Pancreas (tissue), 10 donors: ENCODE measurements at places on chromosomes 11 and 22. TPM values are rescaled to one million over a fixed set of nuclear protein-coding genes. Genes with fewer than 3 reads are reported as not detected.

The ABCC8 gene
- total RNA-seq: 57.3 TPM

GRCh38 chr22:22812031-22812905, 75.3 kb upstream of the IGLL5 start:
- no peak for DNase-seq

- DNase-seq: no peak
These were observed 16.1 kb upstream of the SEC14L4 start for GRCh38 chr22:30521368-30522156.

GRCh38 chr11:100232006-100232405, 455.1 kb upstream of the ARHGAP42 start:
- no peak for DNase-seq

- DNase-seq: no peak
These were observed 5.4 kb downstream of the RNF121 start for GRCh38 chr11:71934213-71934612.

GRCh38 chr11:65857500-65857852, 504 bp downstream of the CFL1 start:
- peak; percentile 87 for DNase-seq

- peak; percentile 17 for DNase-seq
These were observed 22.1 kb upstream of the MMP7 start for GRCh38 chr11:102552447-102553194.

DNA sequence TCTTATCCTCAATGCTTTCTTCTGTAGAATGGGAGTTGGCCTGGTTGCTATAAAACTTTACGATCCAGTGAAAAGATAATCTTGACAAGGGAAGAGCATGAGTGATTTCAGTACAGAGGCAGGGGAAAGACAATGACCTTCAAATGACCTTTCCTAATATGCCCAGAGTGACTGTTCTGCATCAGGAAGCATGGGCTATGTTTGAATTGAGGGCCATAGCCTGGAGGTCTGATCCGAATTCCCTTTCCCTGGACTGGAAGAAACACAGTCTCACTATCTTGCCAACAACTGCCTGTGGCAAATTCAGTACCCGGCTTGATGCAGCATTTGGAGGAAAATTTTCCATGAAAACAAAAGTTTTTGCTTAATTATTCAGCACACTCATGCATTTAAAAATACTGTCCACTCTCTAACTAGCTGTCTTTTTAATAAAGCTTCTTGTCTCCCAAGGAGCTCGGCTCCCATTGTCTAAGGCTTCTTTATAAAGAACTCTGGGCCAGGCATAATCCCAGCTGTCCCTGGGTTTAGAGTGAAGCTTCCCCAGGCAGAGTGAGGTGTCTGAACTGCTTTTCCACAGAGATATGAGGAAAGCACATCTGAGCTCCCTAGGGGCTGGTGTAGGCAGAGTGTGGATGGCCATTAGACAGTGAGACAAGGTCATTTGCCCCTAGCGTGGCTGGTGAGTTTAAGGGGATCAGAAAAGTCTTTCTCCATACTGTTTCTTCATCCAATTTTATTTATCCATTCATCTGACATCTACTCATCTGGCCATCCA, 132.7 kb upstream of the CADM1 start:
- no peak for DNase-seq

DNA sequence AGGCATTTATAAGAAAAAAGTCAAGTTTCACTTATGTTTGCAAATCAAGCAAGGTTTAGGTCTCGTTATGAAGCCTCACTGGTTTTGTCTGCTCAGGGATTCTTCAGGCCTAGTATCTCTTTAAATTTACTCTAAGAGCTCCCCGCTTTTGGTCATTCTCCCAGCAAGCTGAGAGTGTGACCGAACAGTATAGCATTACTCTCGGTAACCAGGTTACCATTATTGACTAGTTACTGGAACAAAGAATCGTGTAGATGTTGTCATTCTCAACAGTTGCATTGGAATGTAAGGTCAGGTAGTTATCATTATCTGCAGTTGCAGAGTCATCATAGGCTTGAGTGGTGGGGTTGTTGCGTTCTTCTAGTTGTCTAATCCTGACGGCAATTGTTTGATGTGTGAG, 9.8 kb upstream of the USP2 start:
- DNase-seq: no peak

DNA sequence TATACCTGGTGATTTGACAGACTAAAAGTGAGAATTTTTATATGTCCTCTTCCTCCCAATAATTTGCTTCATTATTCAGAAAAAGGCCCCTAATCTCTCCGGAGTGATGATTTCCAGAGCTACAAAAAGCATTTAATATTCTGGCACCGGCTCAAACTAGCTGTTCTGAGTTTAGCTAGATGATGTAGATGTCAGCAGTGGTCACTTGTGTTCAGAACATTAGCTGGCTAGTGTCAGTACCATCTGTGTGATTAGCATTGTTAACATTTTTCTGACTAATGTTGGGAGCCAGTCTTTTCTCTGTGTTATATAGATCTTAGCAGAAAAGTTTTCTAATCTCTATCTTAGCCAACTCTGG, 68.7 kb upstream of the RRM1 start:
- DNase-seq: no peak

The TMEM184B gene
- 14.0 TPM for total RNA-seq

The MS4A3 gene
- not detected for total RNA-seq

The OR52A1 gene
- not detected for total RNA-seq

GRCh38 chr11:86035164-86035563, 33.7 kb downstream of the PICALM start:
- no peak for DNase-seq

The JAML gene
- total RNA-seq: 5.3 TPM

GRCh38 chr11:83035070-83035854, 36.4 kb downstream of the RAB30 start:
- DNase-seq: no peak

DNA sequence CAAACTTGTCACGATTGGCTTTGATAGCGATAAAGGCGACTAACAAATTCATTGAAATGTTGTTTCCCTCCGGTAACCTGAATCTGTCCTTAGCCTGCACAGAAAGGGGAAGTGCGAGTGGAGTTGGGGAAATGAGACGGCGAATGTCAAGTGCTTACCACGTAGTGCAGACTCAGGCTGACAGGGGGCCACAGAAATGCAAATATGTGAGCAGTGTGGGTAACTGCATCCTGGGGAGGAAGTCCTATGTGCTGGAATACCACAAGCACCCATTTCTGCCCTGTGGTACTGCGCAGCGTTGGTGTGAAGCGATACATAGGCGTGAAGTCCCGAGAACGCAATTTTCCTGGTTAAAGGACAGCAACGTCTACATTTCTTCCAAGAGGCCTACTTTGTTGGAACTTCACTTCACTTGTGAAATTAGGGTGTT, 869 bp upstream of the EIF4ENIF1 start:
- DNase-seq: no peak

DNA sequence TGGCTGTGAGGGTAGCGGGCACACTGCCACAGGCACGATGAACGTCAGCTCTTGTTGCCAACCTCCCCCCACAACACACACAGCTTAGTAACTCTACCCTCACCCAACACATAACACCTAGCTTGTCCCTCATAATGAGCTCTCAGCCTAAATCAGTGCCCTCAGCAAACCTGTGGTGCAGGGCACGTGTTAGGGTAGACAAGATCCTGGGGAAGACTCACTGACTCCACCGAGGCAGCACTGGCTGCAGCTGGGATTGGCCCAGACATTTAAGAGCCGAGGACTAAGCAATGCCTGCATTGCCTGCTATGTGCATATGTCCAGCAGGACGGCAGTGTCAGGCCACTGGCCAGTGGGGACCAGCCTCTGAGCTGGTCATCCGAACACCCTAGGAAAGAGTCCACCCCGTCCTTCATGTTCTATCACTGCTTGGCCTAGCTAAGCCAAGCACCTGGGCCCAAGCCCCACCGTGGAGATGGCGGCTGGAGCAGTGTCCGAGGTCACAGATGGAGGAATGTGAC, 32.9 kb upstream of the TRIM29 start:
- no peak for DNase-seq

GRCh38 chr11:100705447-100705846, 18.4 kb downstream of the ARHGAP42 start:
- no peak for DNase-seq

DNA sequence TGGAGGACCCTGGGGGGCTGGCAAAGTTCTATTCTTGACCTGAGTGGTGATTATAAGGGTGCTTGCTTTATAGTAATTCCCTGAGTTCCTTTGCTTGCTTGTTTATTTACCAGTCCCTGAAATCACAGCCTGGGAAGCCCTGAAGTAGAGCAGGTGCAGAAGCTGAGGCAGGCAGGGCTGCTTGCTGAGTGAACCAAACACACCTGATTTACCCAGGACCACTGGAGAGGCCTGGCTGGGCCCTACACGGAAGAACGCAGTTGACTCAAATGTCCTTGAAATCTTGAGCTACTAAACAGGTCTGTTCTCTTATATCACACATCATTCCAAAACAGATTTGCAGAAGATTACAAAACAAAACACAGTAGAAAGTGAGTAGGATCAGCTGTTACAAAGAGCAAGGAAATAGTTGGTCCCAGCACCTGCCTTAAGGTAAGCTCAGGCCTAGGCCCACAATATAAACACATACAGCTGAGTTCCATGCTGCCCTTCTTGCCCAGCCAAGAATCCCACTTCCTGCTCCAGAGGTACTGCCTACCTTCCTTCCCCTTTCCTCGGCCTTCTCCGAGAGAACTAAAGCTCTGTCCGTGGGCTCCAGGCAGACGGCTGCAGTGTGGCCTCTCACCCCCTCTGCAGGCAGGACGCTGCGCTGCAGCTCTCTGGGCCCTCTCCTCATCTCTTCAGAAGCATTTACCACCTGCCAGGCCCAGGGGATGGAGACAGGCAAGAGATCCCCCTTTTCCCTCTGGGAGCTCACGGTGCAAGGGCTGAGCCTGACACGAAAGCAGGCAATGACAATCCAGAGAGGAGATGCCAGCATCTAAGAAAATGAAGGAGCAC, 46.1 kb upstream of the SCUBE2 start:
- peak; percentile 90 for DNase-seq

The SLN gene
- total RNA-seq: not detected

- peak; percentile 35 for DNase-seq
These were observed 94.3 kb downstream of the SLC17A6 start for GRCh38 chr11:22432291-22433093.

GRCh38 chr11:1232021-1232882, 9.4 kb downstream of the MUC5B start:
- DNase-seq: no peak

GRCh38 chr11:66934950-66935779, 23.0 kb downstream of the PC start:
- DNase-seq: no peak

DNA sequence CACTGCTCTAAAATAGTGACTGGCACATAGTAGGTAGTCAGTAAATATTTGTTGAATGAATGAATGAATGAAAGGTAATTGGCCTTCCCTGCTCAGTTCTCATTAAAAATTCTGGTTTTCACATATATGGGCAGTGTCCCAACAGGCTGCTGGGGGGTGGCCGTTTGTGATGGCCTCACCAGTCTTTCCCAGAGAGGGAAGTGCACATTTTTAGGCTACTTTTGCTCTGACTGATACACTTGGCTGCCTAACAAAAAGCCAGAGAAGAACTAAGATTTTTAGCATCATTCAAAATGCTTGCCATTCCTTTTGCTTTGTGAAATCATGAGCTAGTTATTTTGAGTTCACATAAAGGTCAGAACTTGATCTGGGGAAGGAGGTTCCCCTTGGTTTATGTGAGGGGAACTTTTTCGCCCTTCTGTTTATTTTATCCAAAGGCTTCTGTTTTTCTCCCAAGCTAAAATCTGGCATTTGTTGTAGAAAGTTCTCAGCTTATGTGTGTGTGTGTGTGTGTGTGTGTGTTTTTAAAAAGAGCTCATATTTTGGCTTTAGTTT, 83.1 kb downstream of the PTPRJ start:
- no peak for DNase-seq

The C11orf68 gene
- 13.3 TPM for total RNA-seq

GRCh38 chr11:58654079-58654907, 31.8 kb downstream of the CNTF start:
- peak; percentile 90 for DNase-seq
